Esophagus squamous epithelium (tissue), 5 donors: ENCODE measurements at places on chromosomes 2 and 18.

DNA sequence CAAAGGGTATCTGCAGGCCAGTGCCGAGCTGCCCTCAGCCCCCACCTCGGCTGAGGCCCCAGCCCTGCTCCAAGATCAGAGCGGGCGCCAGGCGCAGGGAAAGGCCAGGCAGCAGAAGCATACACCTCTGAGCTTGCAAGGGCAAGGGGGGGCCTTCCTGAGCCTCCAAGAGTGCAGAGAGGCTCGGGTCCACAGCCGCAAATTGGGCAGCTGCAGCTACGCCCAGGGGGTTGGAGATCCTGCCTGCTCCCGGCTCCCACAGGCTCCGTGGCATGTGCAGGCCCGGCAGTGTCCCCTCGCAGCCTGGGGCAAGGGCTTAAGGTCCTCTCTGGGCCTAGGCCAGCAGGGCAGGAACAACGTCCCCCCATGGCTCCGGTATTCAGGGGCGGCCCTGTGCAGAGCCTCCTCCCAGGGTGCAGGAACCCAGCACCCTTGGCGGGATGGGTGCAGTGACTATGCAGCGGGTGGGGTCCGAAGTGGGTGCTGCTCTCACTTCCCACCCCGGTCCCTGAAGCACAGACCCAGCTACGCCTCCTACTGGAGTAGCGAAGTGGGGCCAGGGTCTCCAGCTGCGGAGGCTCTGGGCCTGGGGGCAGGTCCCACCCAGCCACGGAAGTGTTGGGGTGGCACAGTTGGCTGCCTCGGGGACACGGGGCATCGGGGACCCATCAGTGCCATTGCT lies 120.2 kb upstream of the TMEFF2 start:
- DNase-seq: no peak

GRCh38 chr2:28644760-28645159 lies 106.9 kb upstream of the PPP1CB start:
- DNase-seq: no peak

DNA sequence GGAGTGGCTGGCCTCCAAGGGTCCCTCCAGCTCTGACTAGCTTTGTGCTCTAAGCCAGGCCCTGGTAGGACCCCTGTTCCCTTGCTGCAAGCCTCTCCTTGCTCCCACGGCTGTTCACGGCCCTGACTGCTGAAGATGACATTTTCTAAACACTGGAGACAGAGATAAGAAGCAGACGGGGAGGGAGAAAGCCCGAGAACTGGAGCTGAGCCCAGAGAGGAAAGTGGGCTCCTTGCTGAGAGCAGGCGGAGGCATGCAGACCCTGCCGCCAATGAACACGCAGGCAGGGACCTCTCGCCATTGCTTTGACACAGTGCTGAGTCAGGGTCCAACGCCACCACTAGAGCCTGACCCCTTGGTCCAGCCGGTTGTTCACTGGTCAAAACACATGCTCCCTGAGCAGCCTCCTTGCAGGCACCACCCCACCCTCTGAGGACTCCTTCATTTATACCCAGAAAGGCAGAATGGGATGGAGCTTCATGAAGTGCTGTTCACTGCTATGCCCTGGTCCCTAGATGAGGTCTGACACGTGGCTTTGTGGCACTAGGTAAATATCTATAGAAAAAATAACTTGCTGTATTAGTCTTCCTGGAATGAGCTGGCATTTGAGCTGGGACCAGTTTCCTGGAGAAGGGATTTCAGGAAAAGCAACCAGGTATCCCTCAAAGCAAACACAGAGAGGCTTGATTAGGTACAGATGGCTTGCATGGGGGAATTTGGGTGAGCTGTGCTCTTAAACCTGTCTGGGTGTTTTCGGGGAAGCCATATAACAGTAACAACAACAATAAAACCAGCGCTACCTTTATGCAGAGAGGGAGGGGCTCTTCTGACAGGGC lies 65.7 kb downstream of the MCFD2 start:
- no peak for DNase-seq

DNA sequence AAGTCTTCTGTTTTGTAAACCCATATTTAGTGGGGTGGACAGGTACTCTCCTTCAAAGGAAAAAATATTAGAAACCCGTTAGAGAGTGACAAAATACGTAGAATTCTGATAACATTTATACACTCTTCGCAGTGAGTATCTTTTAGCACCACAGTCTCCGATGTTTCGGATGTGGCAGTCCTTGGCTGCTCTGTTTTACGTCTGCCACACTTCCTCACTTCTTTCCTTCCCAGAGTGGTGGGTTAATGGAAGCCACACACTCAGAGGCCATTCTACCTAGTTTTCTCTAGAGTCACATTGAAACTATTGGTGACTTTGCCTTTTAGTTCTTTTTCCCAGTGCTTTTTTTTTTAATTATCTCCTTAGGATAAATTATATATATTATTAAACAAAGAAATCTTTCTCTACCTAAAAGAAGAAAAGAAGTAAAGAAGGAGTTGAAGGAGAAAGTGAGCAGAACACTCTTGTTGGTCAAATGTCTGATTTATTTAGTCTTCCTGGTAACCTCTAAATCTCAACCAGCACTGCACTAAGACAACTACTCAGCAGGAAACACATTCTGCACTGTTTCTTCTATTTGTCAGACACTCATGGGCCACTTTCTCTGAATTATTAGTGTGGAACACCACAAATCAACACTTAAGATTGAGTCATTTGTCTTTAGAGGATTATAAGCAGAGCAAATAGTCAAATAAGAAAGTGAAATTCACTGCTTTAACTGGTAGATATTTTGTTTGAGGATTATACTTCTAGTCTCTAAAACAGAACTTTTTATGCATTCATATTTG lies 451.3 kb upstream of the TMEFF2 start:
- DNase-seq: no peak

- no peak for DNase-seq
Measured at GRCh38 chr18:76741346-76741745, 81.0 kb upstream of the ZNF236 start.

- DNase-seq: no peak
Measured at GRCh38 chr2:26483957-26484565, 6.1 kb upstream of the OTOF start.

DNA sequence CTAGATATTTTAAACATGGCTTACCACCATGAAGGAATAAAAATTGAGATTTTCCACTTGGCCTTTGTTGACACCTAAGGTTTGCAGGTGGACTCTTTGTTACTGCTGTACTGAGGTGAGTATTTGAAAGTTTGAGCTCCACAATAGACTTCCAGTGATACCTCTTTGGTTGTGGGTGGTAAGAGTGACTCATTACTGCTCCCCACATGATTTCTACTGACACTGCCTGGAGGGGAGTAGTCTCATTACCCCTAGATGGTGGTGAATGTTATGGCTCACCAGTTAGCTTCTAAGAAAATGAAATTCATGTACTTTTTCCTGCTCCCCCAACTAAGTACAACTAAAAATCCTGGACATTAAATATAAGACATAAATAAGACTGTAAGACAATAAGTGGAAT lies 1183.1 kb upstream of the TMEFF2 start:
- DNase-seq: no peak

DNA sequence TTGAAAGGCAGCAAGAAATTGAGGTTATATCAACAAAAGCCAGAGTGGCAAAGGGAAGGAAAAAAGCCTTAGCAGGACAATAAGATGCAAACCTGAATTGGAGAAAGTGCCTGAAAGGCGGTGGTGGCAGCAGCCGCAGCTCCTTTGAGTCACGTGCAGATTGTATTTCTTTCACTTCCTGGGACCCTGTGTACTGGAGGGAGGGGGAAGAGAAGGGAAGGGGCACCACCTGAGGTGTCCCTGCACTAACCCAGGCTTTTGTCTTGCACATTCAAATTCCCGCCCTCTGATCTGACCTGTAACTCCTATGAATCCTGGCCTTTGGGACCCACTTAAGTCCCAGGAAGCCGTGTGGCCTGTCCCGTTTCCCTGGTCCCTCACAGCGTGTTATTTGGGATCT lies 326.1 kb upstream of the SKOR2 start:
- no peak for DNase-seq

GRCh38 chr2:3163401-3163800 lies 214.2 kb downstream of the EIPR1 start:
- no peak for DNase-seq

- no peak for DNase-seq
Measured at GRCh38 chr2:241977557-241978300, 108.2 kb downstream of the RTP5 start.

- DNase-seq: no peak
Measured at GRCh38 chr18:70671889-70672565, 383.2 kb downstream of the SOCS6 start.

- DNase-seq: no peak
Measured at GRCh38 chr2:111028720-111029119, 92.0 kb upstream of the BCL2L11 start.

- DNase-seq: no peak
Measured at GRCh38 chr2:144230448-144231085, 289.4 kb downstream of the ZEB2 start.

DNA sequence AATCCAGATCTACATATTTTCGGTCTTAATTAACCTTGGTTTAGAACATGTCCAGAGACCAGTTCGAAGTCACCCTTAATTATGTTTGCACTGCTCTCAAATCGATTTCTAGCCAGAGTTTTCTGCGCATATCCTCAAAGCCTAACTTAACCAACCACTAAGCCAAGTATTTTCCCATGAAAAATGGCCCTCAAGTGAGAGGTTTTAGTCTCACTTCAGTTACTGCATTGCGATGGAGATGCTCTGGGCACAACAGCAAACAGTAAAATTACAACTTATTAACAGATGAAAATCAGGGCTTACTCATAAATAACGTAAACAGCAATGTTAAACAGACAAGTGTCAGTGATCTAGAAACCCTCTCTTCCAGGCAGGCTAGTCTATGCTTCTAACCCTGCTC lies 4.5 kb downstream of the RTN4 start:
- DNase-seq: no peak

- DNase-seq: no peak
Measured at GRCh38 chr18:24176727-24177416, 38.0 kb downstream of the CABYR start.

GRCh38 chr18:30192216-30192615 lies 850.3 kb downstream of the DSC3 start:
- no peak for DNase-seq

GRCh38 chr2:134202371-134202770 lies 51.5 kb upstream of the MGAT5 start:
- no peak for DNase-seq

DNA sequence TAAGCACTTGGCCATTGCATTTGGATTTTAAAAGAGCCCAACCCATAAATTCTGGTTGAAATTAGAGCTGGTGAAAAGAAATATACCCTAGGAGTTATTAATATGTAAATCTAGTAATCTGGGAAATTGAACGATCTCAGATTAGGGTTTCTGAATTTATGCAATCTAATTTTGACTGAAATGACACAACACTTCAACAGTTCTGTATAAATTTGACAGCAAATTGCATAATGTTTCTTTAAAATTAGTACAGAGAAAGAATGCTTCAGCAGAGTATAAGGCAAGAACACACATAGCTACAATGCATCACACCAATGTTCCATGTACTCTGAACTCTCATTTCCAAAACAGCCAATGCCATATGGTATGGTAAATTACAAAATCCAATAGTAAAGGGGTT lies 201.5 kb upstream of the ITGA4 start:
- no peak for DNase-seq

GRCh38 chr18:395456-396250 lies 104.8 kb downstream of the COLEC12 start:
- no peak for DNase-seq

DNA sequence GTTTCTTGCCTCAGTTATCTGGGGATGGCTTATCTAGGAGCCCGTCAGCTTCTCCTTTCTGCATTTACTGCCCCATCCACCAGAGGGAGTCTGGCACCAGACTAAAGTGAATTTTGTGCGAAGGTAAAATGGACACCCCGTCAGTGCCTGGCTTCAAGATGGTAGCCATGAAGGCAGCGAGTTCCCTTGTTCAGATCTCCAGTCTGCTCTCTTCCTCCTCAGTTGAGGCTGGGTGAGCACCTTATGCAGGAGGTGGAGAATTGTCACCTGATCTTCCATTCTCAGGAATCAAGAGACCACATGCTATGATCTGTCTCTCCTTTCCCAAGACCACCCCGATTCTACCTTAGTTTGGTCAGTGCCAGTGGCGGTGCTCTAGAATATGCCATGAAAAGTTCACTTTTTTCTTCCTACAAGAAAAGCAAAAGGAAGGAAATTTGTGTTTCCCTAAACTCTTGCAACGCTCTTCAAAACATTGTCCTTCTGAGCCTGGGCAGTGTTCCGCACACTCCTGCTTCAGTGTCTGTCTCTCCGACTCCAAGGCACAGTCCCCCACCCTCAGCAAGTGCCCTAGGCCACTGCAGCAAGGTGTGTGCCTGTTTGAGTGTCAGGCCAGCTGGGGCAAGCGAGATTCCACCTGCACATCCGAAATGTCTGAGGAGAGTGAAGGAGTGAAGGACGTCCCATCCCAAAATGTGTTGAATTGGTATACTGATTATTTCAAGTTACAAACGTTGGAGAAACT lies 168.6 kb downstream of the SS18 start:
- no peak for DNase-seq

DNA sequence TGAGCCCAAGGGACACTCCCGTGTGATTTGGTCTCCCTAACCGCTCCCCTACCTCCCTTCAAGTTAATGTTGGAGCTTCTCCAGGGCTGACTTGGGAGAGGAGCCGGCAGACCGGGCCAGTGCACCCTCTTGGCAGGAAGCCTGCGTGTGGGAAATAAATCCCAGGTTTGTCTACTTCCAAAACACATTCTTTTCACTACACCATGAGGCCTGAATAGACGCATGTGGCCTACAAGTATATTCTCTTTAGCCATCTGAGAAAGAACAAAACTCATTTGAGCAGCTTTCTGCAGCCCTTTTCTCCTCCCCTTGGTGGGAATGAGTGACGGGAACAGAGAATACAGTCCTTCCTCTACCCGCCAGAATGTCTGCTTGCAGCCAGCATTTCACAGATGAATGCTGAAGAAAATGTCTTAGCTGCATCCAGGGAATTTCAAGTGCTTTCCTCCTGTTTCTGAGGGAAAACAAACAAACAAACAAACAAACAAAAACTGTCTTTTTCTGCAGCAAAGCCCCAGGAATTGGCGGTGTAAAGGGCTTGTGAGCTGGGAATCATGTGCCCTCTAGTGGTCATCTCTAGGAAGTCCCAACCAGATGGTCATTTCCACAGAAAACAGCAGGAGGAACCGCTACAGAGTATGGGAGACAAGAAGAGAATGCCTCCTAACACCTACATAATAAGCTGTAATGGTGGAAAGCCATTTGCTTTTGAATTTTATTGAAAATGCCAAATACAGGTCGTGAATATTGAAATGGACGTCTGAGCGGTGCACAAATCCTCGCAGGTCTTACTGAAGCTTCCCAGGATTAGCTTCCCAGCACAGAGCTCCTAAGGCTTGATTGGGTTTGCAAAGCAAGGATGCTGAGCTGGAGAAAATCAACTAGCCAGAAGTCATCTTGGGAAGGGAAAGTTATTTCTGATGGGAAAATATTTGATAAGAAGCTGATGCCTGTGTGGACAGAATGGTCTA lies 41.2 kb upstream of the DAPL1 start:
- DNase-seq: no peak

DNA sequence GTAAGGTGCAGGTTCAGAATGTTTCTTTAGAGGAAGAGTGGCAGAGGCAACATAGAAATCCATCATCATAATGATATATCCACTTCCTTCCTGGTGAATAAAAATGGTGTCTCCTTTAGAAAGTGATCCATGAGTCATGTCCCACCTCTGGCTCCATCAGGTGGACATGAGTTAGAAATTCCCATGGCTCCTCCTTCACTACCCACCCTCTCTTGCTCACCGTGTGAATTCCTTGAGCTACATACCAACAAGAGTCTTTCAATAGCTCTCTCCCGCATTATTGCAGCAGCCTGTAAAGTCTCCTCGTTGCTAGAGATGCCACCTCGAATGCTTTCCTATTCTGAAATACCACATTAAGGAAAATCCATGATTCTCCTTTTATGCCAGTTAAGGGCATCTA lies 317.6 kb downstream of the LNPK start:
- DNase-seq: no peak

GRCh38 chr2:217800433-217801114 lies 202.2 kb downstream of the TNS1 start:
- no peak for DNase-seq
